Central memory CD4-positive, alpha-beta T cell (primary cell): ENCODE measurements at places on chromosomes 1 and 21.

- no peak for DNase-seq
These were observed 125.9 kb downstream of the MAST2 start for GRCh38 chr1:45929257-45929687.

GRCh38 chr1:65882076-65882475 lies 89.4 kb downstream of the PDE4B start:
- DNase-seq: no peak

DNA sequence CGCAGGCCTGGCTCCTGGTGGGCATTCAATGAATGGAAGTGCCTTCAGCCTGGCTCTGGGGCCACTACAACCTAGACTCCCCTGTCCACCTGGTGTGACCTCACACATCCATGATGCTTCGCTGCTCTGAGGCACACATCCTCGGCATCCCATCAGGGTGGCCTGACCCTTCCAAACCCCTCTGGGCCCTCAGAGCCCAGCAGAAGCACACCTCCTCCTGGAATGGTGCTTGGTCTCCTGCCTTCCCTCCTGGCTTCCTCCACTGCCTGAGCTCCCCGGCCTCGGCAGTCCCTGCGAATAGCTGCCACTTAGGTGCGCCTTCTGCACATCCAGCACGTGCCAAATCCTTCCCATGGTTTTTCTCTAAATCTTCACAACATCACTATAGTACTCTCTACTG lies 133.8 kb downstream of the GLIS1 start:
- no peak for DNase-seq

DNA sequence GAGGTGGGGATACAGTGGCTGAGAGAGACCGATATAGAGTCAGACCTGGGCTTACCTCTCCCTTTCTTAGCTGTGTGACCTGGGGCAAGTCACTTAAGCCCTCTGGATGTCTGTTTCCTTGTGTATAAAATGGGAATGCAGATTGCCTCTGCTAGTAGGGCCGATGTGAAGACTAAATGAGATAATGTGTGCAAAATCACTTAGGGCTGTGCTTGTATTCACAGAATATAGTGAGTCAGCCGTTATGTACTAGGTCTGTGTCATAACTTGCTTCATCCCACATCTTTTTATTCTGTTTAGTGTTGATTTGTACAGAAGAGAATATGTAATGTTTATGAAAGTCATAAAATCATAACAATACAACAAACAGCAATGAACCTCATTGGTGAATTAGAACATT lies 56.0 kb downstream of the PTPRU start:
- no peak for DNase-seq

DNA sequence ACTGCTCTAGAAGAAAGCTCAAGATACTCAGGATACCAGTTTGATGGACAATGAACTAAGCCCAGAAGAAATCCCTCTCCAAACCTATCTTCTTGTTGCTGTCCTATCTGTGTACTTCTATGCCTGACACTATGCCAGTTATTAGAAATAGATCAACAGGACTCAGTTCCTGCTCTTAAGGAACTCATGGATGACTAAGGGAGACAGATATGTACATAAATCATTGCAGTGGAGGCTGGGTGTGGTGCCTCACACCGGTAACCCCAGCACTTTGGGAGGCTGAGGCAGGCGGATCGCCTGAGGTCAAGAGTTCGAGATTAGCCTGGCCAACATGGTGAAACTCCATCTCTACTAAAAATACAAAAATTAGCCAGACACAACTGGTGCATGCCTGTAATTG lies 42.4 kb upstream of the AK4 start:
- DNase-seq: no peak

DNA sequence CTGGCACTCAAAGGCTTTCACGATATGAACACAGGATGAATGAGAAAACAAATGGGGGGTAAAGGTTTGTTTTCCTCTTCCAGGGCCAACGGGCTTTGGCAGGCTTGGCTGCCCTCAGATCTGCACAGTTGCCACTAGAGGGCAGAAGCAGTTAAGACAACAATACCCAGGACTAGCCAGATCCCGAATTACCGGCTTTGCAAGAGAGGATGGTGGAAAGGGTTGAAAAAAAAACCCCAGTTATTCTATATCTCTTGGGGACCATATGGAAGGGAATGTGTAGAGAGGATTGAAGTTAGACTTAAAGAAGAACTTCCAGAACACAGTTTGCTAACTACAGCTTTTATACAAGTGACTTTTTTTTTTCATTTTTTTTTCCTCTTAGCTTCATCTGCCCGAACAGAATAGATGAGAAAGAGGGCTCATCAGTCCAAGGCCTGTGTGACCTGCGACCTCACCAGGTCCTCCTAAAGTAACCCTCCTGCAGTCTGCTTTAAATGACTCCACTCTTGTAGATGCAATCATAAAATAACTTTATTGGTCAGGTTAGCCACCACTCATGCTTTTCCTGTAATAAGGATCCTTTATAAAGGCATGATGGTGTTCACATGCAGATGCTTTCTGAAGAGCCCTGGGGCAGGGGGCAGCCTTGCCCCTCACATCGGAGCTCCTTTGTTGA lies 10.7 kb downstream of the FMOD start:
- DNase-seq: peak; percentile 58

- no peak for DNase-seq
These were observed 36.0 kb downstream of the LRRC8C start for GRCh38 chr1:89668961-89669360.

GRCh38 chr1:116911188-116911553 lies 1.5 kb downstream of the PTGFRN start:
- DNase-seq: no peak

- no peak for DNase-seq
These were observed 38.7 kb downstream of the DHX9 start for GRCh38 chr1:182877842-182878241.

DNA sequence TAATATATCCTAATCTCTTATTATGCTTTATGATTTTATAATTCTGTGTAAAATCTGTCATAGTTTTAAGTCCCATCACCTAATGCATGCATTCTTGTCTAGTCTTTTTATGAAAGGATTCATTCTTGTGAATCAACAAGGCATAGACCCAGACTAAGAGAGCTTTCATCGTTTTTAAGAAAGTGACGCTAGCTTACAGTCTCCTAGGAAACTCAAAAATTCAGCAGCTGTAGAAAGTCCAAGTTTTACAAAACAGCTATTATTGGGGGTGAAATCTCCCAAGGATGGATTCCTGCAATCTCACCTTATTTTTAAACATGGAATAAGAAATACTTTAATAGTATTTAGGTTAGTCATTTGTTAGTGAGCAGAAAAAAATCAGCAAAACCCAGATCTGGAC lies 104.7 kb downstream of the NCAM2 start:
- DNase-seq: no peak

DNA sequence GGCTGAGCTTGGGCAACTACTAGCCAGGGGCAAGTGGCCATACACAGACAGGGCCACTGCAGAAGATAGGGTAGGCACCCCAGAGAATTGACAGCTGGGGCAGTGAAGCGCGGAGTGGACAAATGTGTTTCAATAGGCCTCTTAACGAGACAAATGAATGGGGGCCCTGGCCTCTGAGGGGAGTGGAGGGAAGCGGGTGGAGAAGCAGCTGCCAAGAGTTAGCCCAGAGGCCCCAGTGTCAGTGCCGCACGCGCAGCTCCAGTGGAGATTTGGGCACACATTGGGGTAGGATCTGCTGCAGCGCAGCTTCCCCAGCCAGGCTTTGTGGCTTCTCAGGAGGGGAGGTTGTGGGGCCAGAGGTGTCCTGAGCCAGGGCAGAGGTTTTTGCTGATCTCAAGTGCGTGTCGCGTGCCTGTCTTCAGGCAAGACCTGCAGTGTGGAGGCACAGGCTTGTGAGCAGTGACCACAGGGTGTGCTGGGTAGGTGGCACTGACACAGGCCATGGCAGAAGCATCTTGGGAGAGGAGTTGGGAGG lies 16.9 kb downstream of the PTPRF start:
- DNase-seq: no peak

DNA sequence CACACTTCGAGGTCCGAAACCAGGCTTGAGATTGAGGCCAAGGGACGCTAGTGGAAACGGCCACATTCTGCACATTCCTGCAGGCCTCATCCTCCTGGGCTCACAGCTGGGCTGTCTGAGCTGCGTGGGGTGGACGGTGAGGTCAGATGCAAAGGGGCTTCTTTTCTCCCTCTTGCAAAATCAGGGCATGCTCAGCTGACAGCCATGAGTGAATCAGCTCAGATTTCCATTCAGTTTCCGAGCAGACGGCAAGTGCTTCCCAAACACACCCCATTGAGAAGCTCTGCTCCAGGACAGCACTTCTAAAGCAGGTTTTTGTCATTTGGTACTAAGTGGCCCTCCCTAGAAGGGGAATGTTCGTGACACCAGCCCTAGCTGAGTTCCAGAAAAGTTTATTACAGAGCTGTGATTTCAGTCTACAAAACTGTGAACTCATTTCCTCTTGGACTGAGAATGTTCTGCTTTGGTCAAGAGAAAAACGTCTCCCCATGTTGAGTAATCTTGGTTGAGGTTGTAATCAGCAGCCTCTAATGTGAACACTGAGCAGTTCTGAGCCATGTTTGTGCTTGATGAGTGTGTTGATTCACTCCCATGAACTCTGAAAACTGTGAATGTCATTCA lies 10.0 kb downstream of the PDPN start:
- no peak for DNase-seq

DNA sequence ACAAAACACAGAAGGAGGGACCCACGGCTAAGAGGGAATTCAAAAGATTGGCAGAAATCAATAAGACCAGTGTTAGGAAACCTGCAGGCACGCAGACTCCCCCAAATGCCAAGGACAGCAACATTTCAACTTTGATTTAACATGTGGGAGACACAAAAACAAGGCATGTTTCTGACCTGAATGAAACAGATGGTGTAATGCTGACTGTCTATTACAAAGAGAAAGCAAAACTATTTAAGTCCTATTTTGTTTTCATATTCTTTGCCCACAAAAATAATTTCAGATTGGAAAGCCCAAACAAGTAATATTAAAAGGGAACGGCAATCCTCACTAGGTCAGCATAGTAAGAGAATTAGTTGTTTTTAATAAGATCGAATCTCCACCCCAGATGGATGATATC lies 107.9 kb downstream of the S1PR1 start:
- DNase-seq: no peak

DNA sequence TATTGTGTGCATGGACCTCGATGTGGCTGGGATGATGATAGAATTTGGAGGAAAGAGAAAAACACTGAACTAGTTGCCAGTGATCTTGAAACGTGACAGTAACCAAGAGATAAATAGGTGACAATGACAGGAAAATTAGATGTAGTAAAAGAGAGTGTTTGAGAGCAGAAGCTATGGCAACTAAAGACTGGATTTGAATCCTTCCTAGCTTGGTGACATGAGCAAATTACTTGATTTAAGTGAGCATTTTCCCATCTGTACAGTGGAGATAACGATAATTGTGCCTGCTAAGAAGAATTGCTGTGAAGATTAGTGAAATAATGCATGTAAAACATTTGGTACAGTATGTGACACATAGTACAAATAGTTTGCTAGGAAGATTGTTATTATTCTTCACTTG lies 12.7 kb downstream of the TTC3 start:
- no peak for DNase-seq

- DNase-seq: no peak
These were observed 20.6 kb upstream of the EGLN1 start for GRCh38 chr1:231442735-231443134.

GRCh38 chr1:38834937-38835827 lies 24.4 kb downstream of the RRAGC start:
- DNase-seq: peak; percentile 63

GRCh38 chr1:221663321-221663720 lies 78.6 kb downstream of the DUSP10 start:
- no peak for DNase-seq

GRCh38 chr1:978069-978834 lies 3.6 kb downstream of the PERM1 start:
- no peak for DNase-seq

- no peak for DNase-seq
These were observed 87.4 kb upstream of the IGSF21 start for GRCh38 chr1:18020021-18020817.
